ENCODE measurements at places on chromosomes 12 and 14.

GRCh38 chr12:53006810-53007309 is 604 bp downstream of the EIF4B start:
- DNase-seq = peak; percentile 42

DNA sequence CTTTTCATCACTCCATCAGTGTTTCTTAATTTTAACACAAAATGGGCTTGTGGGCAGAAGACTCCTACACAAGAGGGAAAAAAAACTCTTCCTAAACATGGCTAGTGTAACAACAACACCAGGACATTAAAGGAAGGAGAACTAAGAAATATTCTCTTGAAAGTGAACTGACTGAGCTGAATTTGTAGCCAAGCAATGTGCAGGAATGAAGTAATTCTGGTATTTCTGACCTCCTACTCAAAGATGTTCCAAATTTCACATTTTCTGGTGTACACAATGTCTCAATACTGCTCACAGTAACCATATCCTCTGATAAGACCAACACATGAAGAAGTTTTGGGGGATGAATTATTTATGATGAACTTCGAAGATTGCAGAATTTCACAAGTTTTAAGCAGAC is 357.3 kb downstream of the DUSP6 start:
- DNase-seq = no peak

DNA sequence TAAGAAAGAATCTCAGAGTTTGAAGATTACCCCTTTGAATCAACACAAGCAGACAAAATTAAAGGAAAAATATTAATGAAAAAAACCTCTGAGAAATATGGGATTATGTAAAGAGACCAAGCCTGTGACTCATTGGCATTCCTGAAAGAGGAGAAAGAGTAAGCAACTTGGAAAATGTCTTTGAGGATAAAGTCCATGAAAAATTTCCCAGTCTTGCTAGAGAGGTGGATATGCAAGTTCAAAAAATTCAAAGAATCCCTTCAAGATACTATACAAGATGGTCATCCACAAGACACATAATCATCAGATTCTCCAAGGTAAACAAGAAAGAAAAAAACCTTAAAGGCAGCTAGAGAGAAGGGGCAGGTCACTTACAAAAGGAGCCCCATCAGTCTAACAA is 13.3 kb downstream of the SLCO1B1 start:
- DNase-seq = no peak

DNA sequence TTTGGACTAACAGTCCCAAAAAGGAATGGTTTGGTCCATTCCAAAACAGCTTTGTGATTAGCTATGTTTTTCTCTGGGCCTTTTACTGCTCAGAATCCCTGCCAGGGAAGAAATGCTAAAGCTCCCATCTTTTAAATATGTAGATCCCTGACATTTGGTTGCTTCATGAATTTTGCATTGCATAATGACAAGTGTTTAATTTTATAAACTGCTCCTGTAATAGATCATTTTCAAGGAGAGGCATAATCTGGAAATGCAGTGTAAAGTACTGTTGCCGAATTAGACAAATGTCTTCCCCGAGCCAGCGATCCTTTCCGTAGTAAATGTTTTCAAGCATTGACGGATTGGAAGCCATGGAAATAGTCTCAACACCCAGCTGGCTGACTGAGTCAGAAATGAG is 291.3 kb upstream of the PRKD1 start:
- DNase-seq = no peak

- DNase-seq = no peak
Observed at GRCh38 chr12:46794593-46795190, 31.1 kb downstream of the SLC38A4 start.

DNA sequence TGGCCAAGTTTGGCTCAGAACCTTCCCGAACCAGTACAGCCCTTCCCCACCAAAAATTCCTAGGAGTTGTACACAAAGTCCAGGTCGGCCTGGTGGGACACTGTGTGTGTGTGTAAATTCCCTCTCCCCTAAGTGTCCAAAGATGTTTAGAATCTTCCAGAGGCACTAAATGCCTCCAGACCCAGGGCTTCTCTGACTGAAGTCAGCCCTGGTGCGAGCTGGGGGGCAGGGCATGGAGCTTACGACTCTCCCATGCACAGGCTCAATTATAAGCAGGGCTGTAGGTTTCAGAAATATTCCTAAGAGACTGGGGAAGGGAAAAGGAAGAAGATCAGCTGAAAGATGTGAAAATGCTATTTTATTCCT is 106.9 kb upstream of the ATF7IP start:
- DNase-seq = no peak

GRCh38 chr12:68240079-68240478 is 13.3 kb downstream of the IL22 start:
- DNase-seq = no peak

GRCh38 chr14:100726550-100727085 is at the start of gene DLK1:
TSS of gene DLK1 (plus strand) at chr14:100726892. CDS start at chr14:100727069, 177 bp downstream.
- no peak for DNase-seq

DNA sequence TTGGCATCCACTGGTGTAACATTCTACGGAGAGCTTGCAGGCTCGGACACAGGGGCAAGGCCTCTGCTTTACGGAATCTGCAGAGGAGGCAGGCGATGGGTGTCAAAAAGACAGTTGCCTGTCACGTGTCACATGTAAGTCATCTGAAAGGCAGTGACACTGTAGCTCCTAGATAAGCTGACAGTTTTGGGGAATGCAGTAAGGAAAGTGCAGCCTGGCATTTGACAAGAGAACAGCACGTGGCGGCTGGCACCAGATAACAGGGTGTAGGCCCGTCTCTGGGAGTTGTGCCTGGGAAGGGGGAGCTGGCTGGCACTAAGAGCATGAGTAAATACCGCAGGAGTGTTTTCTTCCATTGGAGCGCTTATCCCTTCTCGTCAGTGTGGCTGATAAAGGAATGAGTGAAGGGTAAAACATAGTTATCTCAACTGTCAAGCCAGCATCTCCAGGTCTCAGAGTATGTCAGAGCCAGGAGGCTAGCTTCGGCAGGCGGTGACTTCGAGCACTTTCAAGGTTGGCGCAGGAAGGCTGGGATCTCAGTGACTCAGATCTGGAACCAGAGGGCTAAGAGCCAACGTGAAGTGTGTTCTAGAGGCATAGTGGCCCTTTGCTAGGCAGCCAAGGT is 26.1 kb downstream of the ADCK1 start:
- DNase-seq = no peak

DNA sequence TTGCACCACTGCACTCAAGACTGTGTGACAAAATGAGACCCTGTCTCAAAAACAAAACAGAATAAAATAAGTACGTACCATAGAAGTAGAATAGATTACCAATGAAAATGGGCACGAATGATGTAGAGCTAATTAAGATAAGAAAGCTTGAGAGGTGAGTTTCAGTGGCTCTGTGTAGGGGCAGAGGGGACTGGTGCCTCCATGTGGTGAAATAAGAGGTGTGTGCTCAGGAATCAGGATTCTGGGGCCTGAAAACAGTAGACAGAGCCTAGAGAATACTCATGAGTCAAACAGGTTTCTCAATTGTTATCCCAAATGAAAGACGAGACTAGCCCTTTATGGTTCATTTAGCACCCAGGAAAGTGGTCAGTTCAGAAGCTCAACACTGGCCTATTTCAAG is 1145.1 kb downstream of the FLRT2 start:
- no peak for DNase-seq

- DNase-seq = peak; percentile 45
Observed at GRCh38 chr12:109277899-109278762, 31.0 kb downstream of the FOXN4 start.

DNA sequence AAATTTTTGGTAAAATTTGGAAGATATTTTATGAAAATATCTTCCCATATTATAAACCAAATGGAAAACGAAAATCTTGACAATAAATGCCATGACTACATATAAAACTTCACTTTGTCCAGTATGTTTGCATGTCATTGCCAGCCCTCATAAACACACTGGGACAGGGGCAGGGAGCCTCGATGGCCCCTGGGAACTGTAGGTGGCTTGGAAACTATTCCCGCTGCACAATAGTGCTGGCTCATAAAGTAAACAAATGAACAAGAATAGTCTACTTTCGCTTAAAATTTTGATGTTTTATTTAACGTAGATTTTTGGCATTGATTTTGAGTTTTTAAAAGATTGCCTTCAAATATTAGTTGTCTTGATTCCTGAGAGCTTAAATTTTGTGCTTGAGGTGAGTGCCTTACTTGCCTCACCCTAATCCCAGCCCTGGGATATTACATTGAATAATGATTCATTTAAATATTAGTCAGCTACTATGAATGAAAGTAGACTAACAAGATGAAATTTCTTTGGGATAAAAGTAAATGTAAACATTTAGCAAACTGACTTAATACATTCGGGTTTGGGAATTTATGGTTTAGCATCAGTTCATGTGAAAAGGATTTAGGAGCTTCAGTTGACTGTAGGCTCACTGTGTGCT is 74.0 kb upstream of the PKP2 start:
- no peak for DNase-seq
